ENCODE measurements at places on chromosomes 6 and 20.

GRCh38 chr6:108114841-108115597, 40.5 kb upstream of the OSTM1 start:
- DNase-seq: no peak

DNA sequence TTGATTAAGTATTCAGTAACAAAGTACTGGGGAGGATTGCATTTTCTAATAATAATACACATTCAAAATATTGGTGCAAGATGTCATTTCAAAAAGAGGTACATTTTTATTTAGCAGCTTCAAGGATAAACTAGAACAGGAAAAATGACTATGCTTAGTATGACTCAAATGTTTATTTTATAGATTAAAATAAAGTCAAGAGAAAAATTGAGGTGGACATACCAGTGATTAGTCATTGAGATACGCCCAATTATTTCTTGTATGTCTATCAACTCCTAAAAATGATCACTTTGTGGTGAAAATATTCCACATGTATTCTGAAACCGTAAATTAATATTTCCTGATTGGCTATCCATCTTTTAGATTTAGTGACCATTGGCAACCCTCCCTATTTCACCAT, 96.7 kb downstream of the PHF3 start:
- DNase-seq: no peak

GRCh38 chr6:104623052-104623690, 236.5 kb downstream of the HACE1 start:
- peak; percentile 67 for DNase-seq

DNA sequence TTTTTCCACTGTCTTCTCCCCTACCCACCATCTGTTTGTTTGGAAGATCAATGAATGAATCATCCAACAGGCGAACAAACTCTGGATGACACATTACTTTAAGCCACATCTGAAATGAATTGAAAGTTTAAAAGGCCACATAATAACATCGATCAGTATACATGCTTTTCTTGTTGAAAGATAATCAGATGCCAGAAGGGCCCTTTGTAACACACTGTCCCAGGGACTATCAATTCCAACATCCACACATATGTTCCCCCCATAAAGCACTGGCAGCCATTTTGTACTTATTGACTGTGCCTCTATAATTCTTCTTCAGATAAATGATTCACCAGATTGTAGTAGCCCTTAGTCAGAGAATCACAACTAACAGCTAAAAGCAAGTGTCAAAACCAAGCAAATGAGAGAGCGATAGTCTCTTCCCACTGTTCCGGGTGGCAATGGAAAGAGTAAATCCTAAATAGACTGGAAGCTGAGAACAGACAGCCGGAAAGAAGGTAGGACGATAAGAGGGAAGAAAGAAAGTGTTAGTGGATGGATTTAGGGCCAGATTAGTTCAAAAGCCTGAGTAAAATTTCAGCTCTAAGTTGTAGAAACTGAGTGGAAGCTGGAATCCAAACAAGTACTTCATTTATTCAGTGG, 184.9 kb upstream of the TENT5A start:
- DNase-seq: no peak

DNA sequence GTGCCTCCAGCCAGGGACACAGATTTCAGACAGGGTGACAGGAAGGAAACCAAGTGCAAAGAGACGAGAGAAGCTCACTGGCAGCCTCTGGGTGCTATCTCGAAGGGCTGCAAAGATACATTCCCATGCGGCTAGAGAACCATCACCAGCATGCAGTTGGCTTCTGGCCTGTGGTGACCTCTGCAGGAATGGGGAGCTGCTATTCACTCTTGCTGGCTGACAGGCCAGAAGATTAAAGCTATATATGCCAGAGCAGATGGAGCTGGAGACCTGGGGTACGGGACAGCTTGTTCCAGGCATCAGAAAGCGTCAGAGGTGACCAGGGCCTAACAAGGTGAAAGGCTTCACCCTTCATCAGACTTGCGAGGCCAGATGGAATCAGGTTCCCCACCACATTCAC, 20.0 kb downstream of the MAP1LC3A start:
- no peak for DNase-seq

GRCh38 chr6:259901-260508, 32.3 kb upstream of the DUSP22 start:
- no peak for DNase-seq

- no peak for DNase-seq
Observed at GRCh38 chr20:53930651-53931504, 139.5 kb downstream of the BCAS1 start.

GRCh38 chr20:11332381-11332780, 585.3 kb upstream of the BTBD3 start:
- DNase-seq: no peak

- no peak for DNase-seq
Observed at GRCh38 chr6:128241216-128241615, 279.2 kb downstream of the PTPRK start.

GRCh38 chr6:14165091-14165490, 47.5 kb downstream of the CD83 start:
- DNase-seq: no peak

GRCh38 chr20:31547720-31548298, 33.6 kb downstream of the HM13 start:
- no peak for DNase-seq

DNA sequence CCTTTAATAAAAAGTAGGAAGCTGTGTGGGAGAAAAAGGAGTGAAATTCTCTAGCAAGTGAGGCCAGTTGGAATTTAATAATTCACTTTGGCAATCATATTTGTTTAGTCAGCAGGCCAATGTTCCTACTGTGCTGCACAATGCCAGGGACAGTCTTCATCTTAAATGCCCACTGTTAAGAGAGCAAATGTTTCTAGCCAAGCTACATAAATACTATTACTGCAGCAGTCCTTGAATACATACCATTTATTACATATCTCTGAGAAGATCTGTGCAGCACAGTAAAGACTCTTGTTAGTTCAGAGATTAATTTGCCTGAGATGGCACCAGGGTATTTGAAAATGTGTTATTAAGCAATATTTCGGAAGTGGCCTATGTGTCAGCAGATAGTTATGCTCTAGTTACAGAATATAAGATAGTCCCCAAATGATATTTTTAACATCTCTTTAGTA, 105.4 kb downstream of the OGFRL1 start:
- DNase-seq: no peak

GRCh38 chr6:43221046-43221972, 8.0 kb downstream of the DNPH1 start:
- DNase-seq: no peak
